Activated gamma-delta T cell treated with anti-CD3 and anti-CD28 coated beads, Interleukin-2, amount 50 U/mL, for 16 hours (primary cell): ENCODE measurements at places on chromosomes 5 and 9.

DNA sequence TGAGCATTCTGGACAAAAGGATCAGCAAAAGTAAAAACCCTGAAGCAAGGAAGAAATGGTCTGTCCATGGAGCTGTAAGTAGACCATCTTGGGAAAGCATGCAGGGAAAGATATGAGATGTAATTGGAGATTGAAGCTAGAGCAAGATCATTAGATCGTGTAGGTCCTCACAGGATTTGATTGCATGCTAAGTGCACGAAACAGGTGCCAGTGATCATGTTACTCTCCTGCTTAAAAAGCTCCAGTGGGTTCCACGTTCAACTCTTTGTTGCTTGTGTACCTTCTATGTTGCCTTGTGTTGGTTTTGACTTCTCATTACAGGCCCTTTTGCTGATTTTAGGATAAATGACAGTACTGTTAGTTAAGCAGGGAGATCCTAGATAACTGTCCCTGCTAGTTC lies 442.0 kb downstream of the DMRT2 start:
- no peak for DNase-seq

DNA sequence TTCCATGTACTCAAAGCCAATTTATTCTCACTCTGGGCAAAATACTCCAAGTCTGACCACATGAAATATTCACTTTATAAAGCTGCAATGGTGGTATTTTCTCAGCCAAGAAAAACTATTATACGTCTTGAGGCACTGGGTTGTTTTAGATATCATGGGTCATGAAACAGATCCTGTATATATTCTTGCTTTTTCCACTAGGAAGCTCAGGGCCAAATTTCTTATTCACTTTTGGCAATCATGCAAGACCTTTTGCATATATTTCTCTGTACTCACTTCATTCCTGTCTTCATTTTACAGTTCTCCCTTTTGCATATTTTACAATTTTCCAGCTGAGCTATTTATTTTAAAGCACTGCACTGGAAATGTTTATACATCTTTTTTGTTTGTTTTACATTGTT lies 49.8 kb downstream of the GABBR2 start:
- DNase-seq = no peak

DNA sequence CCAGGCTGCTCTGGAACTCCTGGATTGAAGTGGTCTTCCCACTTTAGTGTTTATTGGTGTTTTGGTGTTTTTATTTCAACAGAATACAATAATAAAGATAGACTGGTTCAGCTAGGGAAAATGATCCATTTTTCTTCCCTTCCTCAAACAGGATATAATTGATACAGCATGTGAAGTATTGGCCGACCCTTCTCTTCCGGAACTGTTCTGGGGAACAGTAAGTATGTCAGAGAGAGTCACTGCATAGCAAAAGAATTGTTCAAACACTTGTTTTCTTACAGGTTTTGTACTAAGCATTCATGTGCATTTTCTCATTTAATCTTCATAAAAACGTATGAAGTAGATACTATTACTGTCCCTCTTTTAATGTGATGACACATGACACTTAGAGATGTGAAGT lies 31.6 kb downstream of the NUP188 start:
- DNase-seq = no peak

DNA sequence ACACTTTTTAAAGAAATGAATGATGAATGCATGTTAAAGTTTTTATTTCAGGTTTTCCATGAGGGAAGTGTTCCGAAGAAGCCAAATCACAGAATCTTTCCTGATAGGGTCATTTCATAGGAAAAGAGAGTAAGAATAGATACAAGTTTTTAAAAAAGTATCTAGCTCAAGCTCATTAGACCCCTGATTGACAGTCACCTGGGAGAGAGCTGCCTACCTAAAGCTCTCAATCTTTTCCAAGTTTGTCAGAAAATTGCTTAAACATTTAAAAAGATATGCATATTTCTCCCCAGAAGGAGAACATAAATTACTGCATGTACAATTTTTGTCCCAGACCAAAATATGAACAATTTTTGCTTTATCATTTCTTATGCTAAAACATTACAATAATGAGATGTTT lies 47.9 kb upstream of the CHSY3 start:
- DNase-seq = no peak

- DNase-seq = no peak
Measured at GRCh38 chr9:27569406-27569805, 3.9 kb downstream of the C9orf72 start.

GRCh38 chr5:7894860-7895259 lies 25.9 kb downstream of the MTRR start:
- no peak for DNase-seq

- no peak for DNase-seq
Measured at GRCh38 chr9:131714821-131715220, 25.1 kb downstream of the RAPGEF1 start.

DNA sequence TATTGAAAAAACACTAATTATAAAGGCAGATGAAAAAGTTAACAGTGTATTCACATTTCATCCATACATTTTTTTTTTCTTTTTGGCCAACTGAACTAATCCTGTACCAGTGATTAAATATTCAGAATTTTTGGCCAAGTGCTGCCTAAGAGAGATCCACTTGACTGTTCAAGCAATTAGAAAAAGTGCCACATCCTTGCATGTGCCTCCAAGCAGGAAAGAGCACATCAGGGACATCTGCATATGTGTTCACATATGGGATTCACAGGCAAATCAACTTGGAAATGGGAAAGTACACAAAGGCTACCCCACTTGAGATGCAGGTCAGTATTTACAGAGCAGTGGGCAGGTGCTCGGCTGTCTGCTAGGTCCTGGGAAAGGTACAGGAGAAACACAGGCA lies 163.3 kb upstream of the LHFPL2 start:
- DNase-seq = no peak

DNA sequence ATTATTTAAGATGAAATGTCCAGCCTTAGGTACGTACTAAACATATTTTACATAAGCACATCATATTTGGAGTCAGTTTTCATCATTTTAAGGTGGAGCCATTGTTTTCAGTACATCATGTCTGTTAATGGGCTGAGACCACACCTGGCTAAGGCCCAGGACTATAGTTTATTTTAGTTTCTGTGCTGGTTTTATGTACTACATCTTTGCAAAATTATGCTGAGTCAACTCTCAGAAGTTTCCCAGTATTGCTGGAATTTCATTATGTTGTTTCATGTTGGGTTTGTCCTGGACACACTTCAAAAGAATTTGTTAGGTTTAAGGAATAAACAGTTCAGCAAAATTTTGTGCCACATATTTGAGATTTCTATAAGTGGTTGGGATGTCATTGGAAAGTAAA lies 171.2 kb downstream of the CCDC171 start:
- DNase-seq = no peak

- no peak for DNase-seq
Measured at GRCh38 chr5:94707359-94707758, 88.9 kb downstream of the SLF1 start.

DNA sequence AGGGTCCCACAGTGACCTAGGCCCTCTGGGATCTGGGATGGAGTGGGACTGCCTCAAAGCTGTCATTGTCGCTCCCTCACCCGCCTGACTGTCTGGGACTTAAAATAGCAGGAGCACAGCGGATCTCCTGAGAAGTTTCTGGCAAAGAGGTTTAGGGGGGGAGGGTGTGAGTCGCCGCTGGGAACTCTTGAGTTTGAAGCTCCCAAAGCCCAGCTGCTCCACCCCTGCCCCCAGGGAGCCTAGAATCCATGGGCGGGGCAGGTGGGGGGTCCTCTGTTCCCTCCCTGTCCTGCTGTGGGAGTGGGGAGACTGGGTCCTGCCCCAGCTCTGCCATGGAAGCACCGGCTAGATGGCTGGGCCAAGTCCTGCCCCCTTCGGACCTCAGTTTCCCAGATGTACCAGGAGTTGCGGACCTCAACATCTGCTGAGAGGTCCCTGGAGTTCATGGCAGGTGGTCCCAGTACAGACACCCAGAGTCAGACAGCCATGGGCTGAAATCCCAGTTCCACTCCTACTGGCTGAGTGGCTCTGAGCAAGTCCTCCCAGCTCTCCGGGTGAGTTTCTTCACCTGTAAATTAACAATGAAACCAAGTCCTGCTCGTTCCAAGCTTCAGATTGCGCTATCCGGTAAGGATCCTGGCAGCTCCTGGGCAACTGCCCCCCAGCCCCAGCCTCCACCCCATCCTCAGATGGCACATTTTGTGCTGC lies 985 bp upstream of the WDR38 start:
- DNase-seq = no peak

- no peak for DNase-seq
Measured at GRCh38 chr5:174197929-174198328, 152.4 kb downstream of the NSG2 start.

- no peak for DNase-seq
Measured at GRCh38 chr5:84239494-84239893, 145.2 kb downstream of the EDIL3 start.

DNA sequence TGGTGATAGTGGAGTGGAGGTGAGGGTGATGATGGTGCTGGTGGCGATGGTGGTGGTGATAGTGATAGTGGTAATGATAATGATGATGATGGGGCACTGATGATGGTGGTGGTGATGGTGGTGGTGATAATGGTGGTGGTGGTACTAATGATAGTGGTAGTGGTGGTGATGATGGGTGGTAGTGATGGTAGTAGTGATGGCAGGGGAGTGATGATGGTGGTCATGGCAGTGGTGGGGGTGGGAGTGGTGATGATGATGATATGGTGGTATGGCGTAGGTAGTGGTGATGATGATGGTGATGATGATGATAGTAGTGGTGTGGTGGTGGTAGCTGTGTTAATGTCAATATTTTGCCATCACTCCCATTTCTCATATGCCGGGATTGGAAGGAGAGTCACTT lies 44.5 kb upstream of the ORM1 start:
- no peak for DNase-seq

GRCh38 chr9:137380171-137380570 lies 42.8 kb downstream of the EXD3 start:
- DNase-seq = no peak

- no peak for DNase-seq
Measured at GRCh38 chr5:93099902-93100347, 481.1 kb downstream of the NR2F1-AS1 start.

DNA sequence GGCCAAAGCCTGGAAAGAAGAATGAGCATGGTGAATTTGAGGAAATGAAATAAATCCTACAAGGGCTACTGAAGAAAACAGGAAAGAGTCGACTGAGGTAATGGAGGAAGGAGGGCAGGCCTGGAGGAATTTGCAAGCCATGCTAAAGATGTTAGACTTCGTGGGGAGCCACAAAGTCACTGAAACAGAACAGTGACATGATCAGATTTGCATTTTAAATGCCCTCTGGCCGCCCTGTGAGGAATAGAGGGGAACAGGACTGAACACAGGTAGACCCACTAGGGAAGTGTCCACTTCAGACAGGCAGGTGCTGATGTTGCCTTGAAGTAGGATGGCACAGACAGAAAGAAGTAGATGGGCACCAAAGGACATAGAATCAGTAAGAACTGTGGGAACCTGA lies 42.8 kb upstream of the RLN1 start:
- DNase-seq = no peak

DNA sequence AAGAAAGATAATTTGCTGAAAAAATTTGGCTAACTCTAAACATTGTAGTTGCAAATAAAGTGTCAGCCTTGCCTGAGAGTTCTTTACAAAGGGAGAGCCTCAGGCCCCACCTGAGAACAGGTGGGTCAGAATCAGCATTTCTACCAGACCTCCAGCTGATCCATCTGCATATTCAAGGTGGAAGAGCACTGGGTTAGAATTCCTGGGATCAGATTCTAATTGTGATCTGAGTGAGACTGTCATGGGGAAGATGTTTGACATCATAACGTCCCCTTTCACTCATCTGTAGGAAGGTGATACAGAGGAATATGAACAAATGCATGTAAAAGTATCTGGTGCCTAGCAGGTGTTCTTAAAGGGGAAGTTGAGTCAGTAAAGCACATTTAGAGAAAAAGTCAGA lies 54.6 kb downstream of the FBXL7 start:
- DNase-seq = no peak

- no peak for DNase-seq
Measured at GRCh38 chr9:79667817-79668436, 96.2 kb downstream of the TLE4 start.

- no peak for DNase-seq
Measured at GRCh38 chr9:90827181-90827871, 25.7 kb downstream of the SYK start.

DNA sequence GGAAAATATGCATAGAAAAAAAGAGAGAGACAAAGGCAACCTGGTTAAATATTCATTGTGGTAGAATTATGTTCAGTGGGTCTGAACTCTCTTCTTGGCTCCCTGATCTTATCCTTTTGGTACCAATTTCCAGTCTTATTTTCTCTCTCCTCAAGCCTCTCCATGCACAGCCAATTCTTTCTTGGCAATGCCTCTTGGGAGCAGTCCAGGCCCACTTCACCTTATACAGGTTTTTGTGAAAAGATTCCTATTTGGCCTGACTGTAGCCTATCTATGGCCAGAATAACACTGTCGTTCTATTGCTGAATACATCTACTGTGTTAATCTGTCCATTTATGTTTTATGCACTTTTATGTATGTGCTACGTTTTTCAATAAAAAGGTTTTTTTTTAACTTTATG lies 2.7 kb downstream of the ELOVL7 start:
- DNase-seq = no peak

- no peak for DNase-seq
Measured at GRCh38 chr5:88664645-88665044, 218.3 kb downstream of the MEF2C start.

- DNase-seq = no peak
Measured at GRCh38 chr5:176899946-176900779, 1.0 kb upstream of the HK3 start.

- DNase-seq = no peak
Measured at GRCh38 chr5:134494780-134495179, 30.7 kb upstream of the JADE2 start.

- peak; percentile 20 for DNase-seq
Measured at GRCh38 chr5:157917899-157918809, 59.2 kb upstream of the CLINT1 start.

DNA sequence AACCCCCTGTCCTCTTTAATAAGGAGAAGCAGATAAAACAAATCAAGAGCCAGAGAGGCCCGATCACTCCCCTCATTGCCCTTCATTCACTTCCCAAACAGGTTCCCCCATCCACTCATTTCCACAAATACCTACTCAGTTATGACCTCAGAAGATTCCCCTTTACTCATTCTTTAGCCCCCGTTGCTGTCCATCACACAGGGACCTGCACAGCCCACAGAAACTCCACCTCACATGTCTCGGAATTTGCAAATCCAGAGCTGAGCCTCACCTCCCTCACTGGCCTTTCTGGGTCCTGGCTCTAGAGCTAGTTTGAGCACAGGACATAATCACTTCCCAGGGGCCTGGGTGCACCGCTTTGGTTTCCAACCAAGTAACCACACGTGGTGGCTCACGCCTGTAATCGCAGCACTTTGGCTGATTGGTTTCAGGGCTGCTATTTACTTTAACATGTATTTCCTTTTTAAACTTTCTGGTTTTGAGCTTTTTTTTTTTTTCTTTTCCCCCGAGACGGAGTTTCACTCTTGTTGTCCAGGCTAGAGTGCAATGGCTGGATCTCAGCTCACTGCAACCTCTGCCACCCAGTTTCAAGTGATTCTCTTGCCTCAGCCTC lies 17.8 kb downstream of the ATP6V0E1 start:
- no peak for DNase-seq

DNA sequence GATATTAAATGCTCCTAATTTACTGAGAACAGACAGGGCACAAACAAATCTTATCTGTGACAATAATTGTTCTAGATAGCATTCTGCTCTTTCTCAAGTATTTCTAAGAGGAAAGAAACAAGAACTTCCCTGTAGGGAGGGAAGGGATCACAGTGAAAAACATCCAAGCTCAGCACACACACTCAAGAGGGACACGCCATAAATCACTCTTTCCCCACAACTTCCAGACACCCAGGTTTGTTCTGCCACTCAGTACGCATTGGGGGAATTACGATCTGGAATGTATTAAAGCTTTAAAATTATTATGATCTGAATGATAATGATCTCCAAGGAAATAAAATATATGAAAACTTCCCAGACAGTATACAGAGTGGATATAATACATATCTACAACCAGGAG lies 221.4 kb downstream of the GNA14 start:
- DNase-seq = no peak
